ENCODE measurements at places on chromosomes 2 and 18. TPM values are rescaled to one million over a fixed set of nuclear protein-coding genes. Genes with fewer than 3 reads are reported as not detected.

PPP1R7 gene
- total RNA-seq: 38.8 TPM

TACR1 gene
- not detected for total RNA-seq

IKZF2 gene
- total RNA-seq: 10.4 TPM

- peak overlapping the region; percentile 29 for H3K4me3 ChIP-seq
- no peaks in the 10 kb centered on the region for H3K27me3 ChIP-seq
These were observed 213.0 kb downstream of the TNS1 start for GRCh38 chr2:217789736-217790181.

DNA sequence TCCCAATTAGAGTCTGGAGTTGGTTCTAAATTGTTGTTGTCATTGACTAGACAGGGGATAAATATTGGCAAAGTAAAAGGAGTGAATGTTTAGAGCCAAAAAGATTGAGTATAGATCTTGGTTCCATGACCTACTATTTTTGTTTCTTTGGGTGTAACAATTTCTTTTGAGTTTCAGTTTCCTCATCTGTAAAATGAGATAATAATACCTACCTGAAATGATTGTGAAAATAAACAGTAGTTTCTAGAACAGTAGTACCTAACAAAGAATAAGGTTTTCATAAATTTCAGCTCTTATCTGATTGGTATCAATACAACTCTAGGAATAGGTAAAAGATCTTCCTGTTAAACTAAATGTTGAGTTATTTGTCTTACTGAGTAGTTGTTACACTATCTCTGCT lies 56.8 kb downstream of the PMS1 start:
- H3K4me3 ChIP-seq: no peak overlapping the region
- H3K27me3 ChIP-seq: no peaks in the 10 kb centered on the region
- H3K4me1 ChIP-seq: no peaks in the 10 kb centered on the region
- no peak for DNase-seq
- H3K36me3 ChIP-seq: no peaks in the 10 kb centered on the region

DNA sequence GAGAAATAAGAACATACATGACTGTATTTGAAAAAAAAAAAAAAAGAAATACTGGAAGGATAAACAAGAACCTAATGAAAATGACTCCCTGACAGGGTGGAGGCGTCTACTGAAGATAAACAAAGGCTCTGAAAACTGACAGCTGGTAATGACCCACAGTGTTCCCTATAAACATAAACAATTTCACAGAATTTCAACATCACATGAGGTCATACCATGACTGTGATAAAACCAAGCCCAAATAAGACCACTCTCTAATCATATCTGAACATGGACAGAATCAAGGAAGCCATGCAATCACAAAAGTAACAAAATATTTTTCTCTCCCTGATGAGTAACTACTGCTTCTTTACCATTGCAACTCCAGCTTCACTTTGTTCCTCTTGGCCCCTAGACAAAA lies 159.3 kb downstream of the FAM124B start:
- H3K4me1 ChIP-seq: no peaks in the 10 kb centered on the region
- no peaks in the 10 kb centered on the region for H3K36me3 ChIP-seq
- no peak overlapping the region for H3K27ac ChIP-seq
- H3K27me3 ChIP-seq: no peaks in the 10 kb centered on the region

GRCh38 chr2:15809404-15809803 lies 130.9 kb upstream of the MYCN start:
- no peak overlapping the region for H3K4me3 ChIP-seq
- H3K27me3 ChIP-seq: no peaks in the 10 kb centered on the region
- H3K36me3 ChIP-seq: no peaks in the 10 kb centered on the region

DNA sequence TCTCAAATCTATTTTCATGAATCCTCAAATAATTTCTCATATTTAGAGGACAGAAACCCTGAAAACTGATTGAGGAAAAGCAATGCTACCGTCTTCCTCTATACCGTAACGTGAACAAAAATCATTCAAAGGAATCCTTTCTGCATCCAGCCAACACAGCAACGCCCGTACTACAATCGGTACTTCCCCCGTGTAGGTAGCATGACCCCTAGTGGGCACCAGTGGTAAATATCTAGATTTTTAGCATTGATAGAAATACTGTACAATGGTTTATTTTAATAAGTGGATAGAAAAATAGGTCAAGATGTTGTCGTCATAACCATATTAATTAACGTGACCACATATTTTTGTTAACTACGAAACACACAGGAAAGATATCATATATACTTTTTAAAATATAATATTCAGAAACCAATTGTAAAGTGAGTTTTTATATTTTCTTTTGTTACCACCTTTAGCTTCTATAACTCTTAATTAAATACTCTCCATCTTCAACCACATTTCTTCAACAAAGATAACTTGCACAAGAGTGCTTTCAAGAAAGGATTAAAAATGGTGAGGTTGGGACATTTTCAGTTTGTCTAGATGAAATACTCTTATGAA lies 194.1 kb downstream of the SS18 start:
- H3K4me3 ChIP-seq: no peak overlapping the region
- no peaks in the 10 kb centered on the region for H3K36me3 ChIP-seq
- H3K27me3 ChIP-seq: no peaks in the 10 kb centered on the region
- H3K27ac ChIP-seq: no peak overlapping the region

DNA sequence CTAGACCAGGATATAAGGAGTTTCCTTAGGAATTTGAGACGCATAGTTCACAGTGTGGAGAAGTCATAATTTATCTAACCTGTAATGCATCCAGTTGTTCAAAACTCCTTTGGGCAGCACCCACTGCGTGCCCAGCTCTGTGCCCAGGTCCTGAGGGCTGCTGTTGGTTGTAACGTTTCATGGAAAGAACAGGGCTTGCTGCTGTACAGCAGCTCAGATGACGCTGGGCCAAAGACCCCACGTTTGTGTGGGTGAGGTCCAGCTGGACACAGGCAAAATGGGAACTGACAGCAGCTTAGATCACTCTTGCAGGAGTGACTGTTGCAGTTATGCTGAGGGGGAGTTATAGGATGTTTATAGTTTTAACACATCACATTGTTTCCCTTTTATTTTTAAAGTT lies 30.0 kb upstream of the HS6ST1 start:
- H3K4me3 ChIP-seq: no peak overlapping the region
- H3K36me3 ChIP-seq: no peaks in the 10 kb centered on the region
- peak overlapping the region; percentile 67 for H3K27ac ChIP-seq
- H3K4me1 ChIP-seq: peaks cover 17% of the 10 kb centered on the region
- no peak for DNase-seq

GRCh38 chr2:123917241-123917640 lies 107.8 kb upstream of the CNTNAP5 start:
- H3K36me3 ChIP-seq: no peaks in the 10 kb centered on the region
- H3K4me3 ChIP-seq: no peak overlapping the region
- no peaks in the 10 kb centered on the region for H3K27me3 ChIP-seq
- no peak for DNase-seq

GRCh38 chr2:38713338-38713737 lies 37.8 kb downstream of the SRSF7 start:
- no peak for DNase-seq
- H3K27me3 ChIP-seq: no peaks in the 10 kb centered on the region
- no peaks in the 10 kb centered on the region for H3K36me3 ChIP-seq
- H3K27ac ChIP-seq: no peak overlapping the region

GRCh38 chr2:167122389-167122788 lies 234.1 kb downstream of the XIRP2 start:
- H3K36me3 ChIP-seq: no peaks in the 10 kb centered on the region
- no peak overlapping the region for H3K27ac ChIP-seq
- no peak for DNase-seq
- H3K4me3 ChIP-seq: no peak overlapping the region
